ENCODE measurements at places on chromosomes 11 and 22.

- DNase-seq, result no peak
These were observed 20.6 kb downstream of the TSPAN18 start for GRCh38 chr11:44747316-44747715.

- no peak for DNase-seq
These were observed 39.0 kb downstream of the PDGFD start for GRCh38 chr11:104124979-104125378.

- no peak for DNase-seq
These were observed 33.2 kb downstream of the TOLLIP start for GRCh38 chr11:1276041-1276790.

DNA sequence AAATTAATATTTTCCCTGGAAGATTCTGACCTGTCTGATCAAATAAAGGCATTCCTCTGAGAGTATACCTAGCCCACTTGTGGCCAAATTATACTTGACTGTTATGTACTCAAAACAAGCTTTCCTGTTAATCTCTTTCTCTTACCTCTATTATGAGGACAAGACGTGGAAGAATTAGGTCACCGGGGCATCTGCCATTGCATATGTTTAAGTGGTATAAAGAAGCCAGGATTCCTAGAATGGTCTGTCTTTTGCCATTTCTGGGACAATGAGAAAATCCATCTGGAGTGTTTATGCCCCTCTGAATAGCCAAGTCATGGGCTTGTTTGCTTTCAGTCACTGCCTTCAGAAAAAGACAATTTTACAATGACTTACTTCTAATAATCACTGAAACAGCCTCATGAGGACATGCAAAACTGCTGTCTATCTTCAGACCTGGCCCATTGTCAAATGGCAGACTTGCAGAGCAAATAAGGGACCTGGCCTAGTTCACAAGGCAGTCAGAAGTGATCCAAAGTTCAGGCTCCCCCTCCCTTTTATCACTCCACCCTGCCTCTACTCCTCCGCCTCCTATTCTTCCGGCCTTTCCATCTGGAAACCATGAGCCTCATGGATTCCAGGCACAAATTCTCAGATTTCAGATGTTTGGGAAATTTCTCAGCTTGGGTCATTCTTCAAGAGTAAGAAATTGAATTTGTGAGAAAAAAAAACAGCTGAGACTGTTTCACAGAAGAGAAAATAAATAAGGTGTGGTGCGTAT lies 128.1 kb upstream of the LDLRAD3 start:
- no peak for DNase-seq

DNA sequence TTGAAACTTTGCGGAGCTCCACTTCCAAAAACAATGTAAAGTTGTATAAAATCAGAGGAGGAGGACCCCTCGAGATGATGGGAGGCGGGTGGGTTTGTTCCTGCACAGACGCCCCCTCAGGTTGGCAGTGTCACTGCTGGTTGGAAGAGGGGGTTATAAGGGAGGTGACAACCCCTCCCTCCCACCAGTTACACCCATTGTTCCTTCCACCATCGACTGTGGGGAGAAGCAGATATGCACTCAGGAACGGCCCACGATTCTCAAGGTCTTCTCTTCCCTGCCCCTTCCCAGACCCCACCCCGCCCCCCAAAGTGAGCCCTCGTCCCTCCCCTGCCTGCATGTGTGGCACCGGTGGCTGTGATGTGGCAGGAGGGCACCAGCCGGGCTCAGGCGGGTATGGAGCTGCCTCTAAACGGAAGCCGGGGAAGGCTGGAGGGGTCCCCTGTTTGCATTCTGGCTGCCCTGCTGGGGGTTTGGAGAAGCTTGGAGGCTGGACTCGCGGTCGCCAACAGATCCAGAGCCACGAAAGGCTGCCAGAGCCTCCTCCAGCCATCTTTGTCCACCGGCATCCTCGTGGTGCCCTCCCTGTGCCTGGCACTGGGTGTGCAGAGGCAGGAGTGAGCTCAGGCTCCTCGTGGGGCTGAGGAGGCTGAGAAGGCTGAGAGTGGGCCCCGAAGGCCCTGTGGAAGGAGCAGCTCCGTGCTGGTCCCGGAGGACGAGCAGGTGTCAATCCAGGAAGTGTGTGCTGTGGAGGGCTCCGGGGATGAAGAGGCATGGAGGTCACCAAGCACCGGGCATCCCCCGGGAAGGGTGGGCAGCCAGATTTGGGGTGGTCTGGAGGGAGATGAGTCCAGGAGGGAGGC lies 778 bp downstream of the KDELR3 start:
- no peak for DNase-seq

GRCh38 chr22:49271369-49271727 lies 556.3 kb downstream of the BRD1 start:
- DNase-seq, result no peak

GRCh38 chr11:10619131-10619680 lies 50.7 kb upstream of the LYVE1 start:
- DNase-seq, result no peak

DNA sequence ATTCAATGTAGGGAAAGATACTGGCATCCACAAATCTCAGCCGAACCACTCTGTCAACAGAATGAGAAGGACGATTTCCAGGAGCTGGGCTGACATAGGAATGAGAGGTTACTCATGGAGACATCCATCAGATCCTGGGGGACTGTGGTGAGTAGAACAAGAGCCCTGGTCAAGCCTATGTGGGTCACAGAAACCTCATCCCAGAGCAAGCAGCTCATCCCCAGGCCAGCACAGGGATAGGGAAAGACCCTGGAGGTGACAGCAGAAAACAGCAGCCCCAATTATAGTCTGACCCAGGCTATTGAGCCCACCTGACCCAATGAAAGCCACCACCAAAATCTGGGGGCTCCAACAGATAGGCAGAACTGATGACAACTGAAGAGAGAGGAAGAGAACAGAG lies 128.0 kb upstream of the SERPIND1 start:
- no peak for DNase-seq

DNA sequence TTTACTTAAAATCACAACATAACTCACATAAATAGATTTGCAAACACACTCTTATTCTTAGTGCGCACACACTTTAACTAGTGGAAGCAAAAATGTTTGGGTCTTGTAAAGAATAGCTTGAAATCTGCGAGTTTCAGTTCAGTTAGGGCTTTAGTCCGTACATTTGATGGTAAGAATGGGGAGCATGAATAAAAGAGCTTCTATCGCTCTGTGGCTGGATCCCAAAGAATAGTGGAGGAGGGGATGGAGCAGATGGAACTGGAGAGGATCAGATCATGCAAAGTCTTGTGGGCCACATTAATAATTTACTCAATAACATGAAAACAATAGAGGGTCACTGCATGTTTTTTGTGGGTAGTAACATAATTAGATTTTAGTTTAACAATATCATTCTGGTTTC lies 44.3 kb downstream of the DNHD1 start:
- no peak for DNase-seq

- no peak for DNase-seq
These were observed 32.7 kb upstream of the TMEM41B start for GRCh38 chr11:9347100-9347499.

DNA sequence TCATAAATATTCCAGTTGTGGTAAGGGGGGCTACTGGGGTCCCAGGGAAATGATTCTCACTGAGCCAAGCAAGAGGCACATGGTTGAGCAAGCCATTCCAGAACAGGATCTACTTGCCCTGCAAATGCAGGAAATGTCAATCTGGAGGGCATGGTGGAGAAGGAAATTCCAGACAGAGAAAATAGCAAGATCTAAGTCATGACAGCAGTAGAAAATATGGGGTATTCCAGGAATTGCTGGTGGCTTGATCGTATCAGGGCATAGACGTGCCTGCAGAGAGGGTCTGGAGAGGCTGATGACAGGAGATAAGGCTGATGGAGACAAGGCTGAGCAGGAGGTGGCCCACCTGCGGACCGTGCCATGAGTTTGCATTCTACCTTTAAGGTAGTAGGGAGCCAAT lies 566.3 kb upstream of the CADM1 start:
- DNase-seq, result no peak

GRCh38 chr11:65802841-65803240 lies 16.0 kb downstream of the OVOL1 start:
- no peak for DNase-seq

GRCh38 chr22:50418624-50419023 lies 56.2 kb downstream of the SBF1 start:
- no peak for DNase-seq

- no peak for DNase-seq
These were observed 6.9 kb downstream of the IL18BP start for GRCh38 chr11:72005347-72006260.
